ENCODE measurements at places on chromosomes 1 and 21. TPM values are rescaled to one million over a fixed set of nuclear protein-coding genes. Genes with fewer than 3 reads are reported as not detected.

DNA sequence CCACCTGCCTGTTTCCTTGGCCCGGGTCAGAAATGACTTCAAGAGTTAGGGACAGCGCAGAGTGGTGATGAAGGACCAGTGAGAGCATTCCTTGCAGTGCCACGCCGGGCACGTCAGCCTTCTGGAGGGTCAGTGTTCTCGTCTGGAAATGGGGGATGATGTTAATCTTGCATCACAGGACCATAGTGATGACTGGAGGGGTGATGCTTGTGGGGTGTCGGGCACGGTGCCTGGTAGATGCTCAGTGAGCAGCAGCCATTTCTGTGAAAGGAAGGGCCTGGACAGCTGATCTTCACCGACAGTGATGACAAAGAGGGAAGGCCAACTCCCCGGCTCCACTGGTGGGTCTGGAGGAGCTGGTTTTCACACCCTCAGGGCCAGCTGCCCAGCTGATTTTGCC, 56.2 kb downstream of the DDX20 start:
- H3K4me3 ChIP-seq = no peak overlapping the region
- H3K4me1 ChIP-seq = no peaks in the 10 kb centered on the region
- H3K27me3 ChIP-seq = no peaks in the 10 kb centered on the region
- DNase-seq = no peak
- no peaks in the 10 kb centered on the region for H3K36me3 ChIP-seq

GRCh38 chr1:6587261-6588005, 7.6 kb downstream of the ZBTB48 start:
- no peaks in the 10 kb centered on the region for H3K36me3 ChIP-seq
- no peaks in the 10 kb centered on the region for H3K27me3 ChIP-seq
- no peaks in the 10 kb centered on the region for H3K4me1 ChIP-seq
- no peak overlapping the region for H3K27ac ChIP-seq
- DNase-seq = peak; percentile 12
- H3K4me3 ChIP-seq = no peak overlapping the region

The TFAP2E gene
- 0.59 TPM for polyA plus RNA-seq

GRCh38 chr1:112698366-112699310, 8.3 kb downstream of the RHOC start:
- H3K4me3 ChIP-seq = no peak overlapping the region
- DNase-seq = no peak
- peaks cover 36% of the 10 kb centered on the region for H3K4me1 ChIP-seq
- peaks cover 70% of the 10 kb centered on the region for H3K36me3 ChIP-seq
- H3K27me3 ChIP-seq = no peaks in the 10 kb centered on the region
- no peak overlapping the region for H3K27ac ChIP-seq

The SDC3 gene
- polyA plus RNA-seq = 16.2 TPM

The FAM163A gene
- 1.1 TPM for polyA plus RNA-seq

The TRIM45 gene
- polyA plus RNA-seq = 7.4 TPM

GRCh38 chr21:37461479-37461878, 94.9 kb downstream of the DYRK1A start:
- DNase-seq = no peak
- no peaks in the 10 kb centered on the region for H3K27me3 ChIP-seq
- H3K4me1 ChIP-seq = peaks cover 21% of the 10 kb centered on the region
- H3K27ac ChIP-seq = no peak overlapping the region
- no peak overlapping the region for H3K4me3 ChIP-seq

DNA sequence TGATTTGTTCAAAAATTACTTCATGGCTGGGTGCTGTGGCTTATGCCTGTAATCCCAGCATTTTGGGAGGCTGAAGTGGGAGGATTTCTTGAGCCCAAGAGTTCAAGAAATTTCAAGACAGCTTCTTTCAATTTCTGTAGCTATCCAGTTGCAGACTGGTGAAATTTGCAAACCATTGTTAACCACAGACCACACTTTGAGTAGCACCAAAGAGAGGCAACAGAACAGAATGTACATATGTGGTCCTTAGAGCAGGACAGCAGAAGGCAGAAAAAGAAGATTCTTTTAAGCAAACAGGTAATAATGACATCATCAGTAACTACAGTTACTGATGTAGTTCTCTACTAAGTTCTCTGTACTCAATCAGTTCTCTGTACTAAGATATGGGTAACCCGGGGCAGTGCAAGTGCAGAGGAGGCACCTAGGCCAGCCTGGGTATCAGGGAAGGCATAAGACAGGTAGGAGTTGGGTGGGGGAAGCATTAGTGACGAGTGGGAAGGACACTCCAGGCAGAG, 5.5 kb upstream of the KLF17 start:
- DNase-seq = no peak
- H3K4me3 ChIP-seq = no peak overlapping the region
- H3K27ac ChIP-seq = no peak overlapping the region

The DISP3 gene
- 0.15 TPM for polyA plus RNA-seq

GRCh38 chr21:41709166-41709565, 57.7 kb downstream of the RIPK4 start:
- H3K27me3 ChIP-seq = no peaks in the 10 kb centered on the region
- no peak for DNase-seq
- H3K36me3 ChIP-seq = no peaks in the 10 kb centered on the region
- H3K4me3 ChIP-seq = no peak overlapping the region
- H3K4me1 ChIP-seq = no peaks in the 10 kb centered on the region

The LCE6A gene
- not detected for polyA plus RNA-seq

GRCh38 chr1:32918179-32918578, 17.0 kb upstream of the TMEM54 start:
- DNase-seq = no peak
- H3K36me3 ChIP-seq = no peaks in the 10 kb centered on the region
- no peaks in the 10 kb centered on the region for H3K4me1 ChIP-seq
- H3K27me3 ChIP-seq = no peaks in the 10 kb centered on the region

The CFAP74 gene
- polyA plus RNA-seq = not detected

The MROH9 gene
- 0.24 TPM for polyA plus RNA-seq

The NPPB gene
- 0.85 TPM for polyA plus RNA-seq

The LCE5A gene
- not detected for polyA plus RNA-seq

- H3K4me3 ChIP-seq = no peak overlapping the region
- no peak overlapping the region for H3K27ac ChIP-seq
- no peaks in the 10 kb centered on the region for H3K36me3 ChIP-seq
- no peak for DNase-seq
- H3K27me3 ChIP-seq = no peaks in the 10 kb centered on the region
These were observed 20.6 kb downstream of the RUNX1 start for GRCh38 chr21:35028451-35028978.

The TMPRSS15 gene
- 0.03 TPM for polyA plus RNA-seq

DNA sequence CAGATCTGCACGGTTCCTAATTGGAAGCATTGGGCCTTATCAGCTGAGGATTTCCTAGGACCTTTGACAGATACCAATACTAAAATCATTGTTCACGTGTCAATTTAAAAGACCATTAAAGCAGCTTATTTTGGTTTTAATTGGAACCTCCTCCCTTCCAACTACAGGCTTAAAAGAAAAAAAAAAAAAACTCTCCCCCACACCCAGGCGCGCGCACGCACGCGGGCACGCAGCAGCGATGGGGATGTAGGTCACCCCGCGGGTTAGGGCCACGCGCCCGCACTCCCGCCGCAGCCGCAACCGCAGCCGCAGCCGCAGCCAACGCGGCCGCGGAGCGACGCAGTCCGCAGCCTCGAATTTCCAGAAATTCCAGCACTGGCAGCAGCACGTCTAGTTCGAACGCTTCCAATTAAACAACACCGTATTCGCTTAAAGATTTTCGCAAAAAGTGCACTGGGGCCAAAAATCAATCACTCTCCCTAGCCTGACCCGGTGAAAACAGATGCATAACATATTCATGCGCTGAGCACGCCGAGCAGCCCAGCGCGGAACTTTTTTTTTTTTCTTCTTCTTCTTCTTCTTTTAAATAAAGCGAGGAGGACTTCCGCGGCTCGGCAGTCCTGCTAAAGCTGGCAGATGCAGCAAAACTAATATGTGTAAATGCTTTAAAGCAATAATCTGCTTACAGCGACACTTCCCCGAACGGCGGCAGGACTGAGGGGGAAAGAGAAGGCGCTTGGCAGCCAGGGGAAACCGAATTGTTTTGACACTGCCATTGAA, 13.3 kb upstream of the BARHL2 start:
- H3K4me3 ChIP-seq = peak overlapping the region; percentile 29
- H3K27me3 ChIP-seq = peaks cover 84% of the 10 kb centered on the region
- no peak overlapping the region for H3K27ac ChIP-seq

GRCh38 chr1:225508538-225509375, 80.9 kb upstream of the LBR start:
- no peak overlapping the region for H3K4me3 ChIP-seq
- peaks cover 71% of the 10 kb centered on the region for H3K36me3 ChIP-seq
- H3K27ac ChIP-seq = peak overlapping the region; percentile 96
- DNase-seq = no peak
- no peaks in the 10 kb centered on the region for H3K27me3 ChIP-seq
- peaks cover 19% of the 10 kb centered on the region for H3K4me1 ChIP-seq

DNA sequence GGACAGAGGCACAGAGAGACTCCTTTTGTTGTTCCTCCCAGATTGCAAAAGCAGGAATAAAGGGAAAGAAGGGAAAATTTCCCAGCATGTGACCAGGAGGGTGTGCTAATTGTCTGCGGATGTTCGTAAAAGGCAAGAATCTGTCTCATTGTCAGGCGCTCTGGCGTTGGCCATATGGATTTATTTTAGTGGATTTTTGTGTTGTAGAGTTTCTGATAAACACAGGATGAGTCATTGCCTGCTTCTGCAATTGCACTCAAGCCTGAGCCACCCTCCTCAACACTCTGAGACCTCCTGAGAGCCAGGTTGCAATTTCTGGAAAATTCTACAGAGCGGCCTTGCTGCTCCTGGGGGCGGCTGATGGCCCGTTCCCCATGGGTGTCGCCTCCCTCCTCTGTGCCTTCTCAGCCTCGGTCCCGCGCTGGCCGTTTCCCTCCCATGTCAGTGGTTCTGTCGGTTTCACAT, 227.7 kb downstream of the KAZN start:
- peak; percentile 27 for DNase-seq
- H3K4me3 ChIP-seq = no peak overlapping the region
- no peaks in the 10 kb centered on the region for H3K4me1 ChIP-seq
- H3K27ac ChIP-seq = no peak overlapping the region
- H3K27me3 ChIP-seq = no peaks in the 10 kb centered on the region

The TYW3 gene
- polyA plus RNA-seq = 12.0 TPM

DNA sequence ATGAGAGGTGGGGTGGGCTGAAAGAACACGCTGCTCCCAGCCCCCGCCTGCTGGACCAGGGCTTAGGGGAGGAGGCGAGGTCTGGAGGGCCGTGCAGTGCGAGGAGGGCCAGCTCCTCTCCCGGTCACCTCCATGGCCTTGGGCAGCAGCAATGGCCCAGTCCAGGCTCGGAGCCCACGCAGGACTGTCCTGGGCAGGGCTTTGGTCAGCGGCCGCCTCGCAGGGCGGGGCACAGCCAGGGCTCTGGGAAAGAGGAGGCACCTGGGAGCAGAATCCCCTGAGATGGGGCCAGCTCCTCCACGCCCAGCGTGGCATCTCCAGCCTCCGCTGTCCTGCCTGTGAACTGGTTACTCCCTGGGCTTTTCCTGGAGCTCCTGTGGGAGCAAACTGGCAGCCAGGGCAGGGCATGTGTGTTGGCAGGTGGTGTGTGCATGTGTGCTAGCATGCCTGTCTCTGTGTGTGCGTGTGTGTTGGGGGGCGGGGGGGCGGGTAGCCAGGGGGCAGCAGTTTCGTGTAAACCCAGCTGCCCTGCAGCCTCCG, 27.4 kb downstream of the ARHGEF16 start:
- no peak for DNase-seq
- H3K27ac ChIP-seq = no peak overlapping the region
- H3K36me3 ChIP-seq = no peaks in the 10 kb centered on the region
- no peaks in the 10 kb centered on the region for H3K4me1 ChIP-seq
- no peak overlapping the region for H3K4me3 ChIP-seq

The ERICH3 gene
- polyA plus RNA-seq = not detected

- H3K36me3 ChIP-seq = no peaks in the 10 kb centered on the region
- H3K4me3 ChIP-seq = no peak overlapping the region
- no peaks in the 10 kb centered on the region for H3K27me3 ChIP-seq
- no peak overlapping the region for H3K27ac ChIP-seq
- peaks cover 2% of the 10 kb centered on the region for H3K4me1 ChIP-seq
- DNase-seq = no peak
These were observed 4.3 kb upstream of the TTC22 start for GRCh38 chr1:54805466-54805865.

The ADGRL2 gene
- 52.4 TPM for polyA plus RNA-seq

GRCh38 chr1:237115035-237115434, 73.1 kb downstream of the RYR2 start:
- no peak for DNase-seq
- H3K4me3 ChIP-seq = no peak overlapping the region
- no peaks in the 10 kb centered on the region for H3K27me3 ChIP-seq
- no peaks in the 10 kb centered on the region for H3K4me1 ChIP-seq
- H3K27ac ChIP-seq = no peak overlapping the region

GRCh38 chr1:33322870-33323585, 2.1 kb upstream of the A3GALT2 start:
- H3K27ac ChIP-seq = no peak overlapping the region
- no peak for DNase-seq
- H3K27me3 ChIP-seq = no peaks in the 10 kb centered on the region

- peaks cover 5% of the 10 kb centered on the region for H3K4me1 ChIP-seq
- no peak for DNase-seq
- H3K36me3 ChIP-seq = no peaks in the 10 kb centered on the region
- H3K27me3 ChIP-seq = no peaks in the 10 kb centered on the region
- no peak overlapping the region for H3K4me3 ChIP-seq
These were observed 116.3 kb downstream of the ST6GALNAC3 start for GRCh38 chr1:76190749-76191424.

- H3K4me3 ChIP-seq = no peak overlapping the region
- no peak overlapping the region for H3K27ac ChIP-seq
- H3K27me3 ChIP-seq = no peaks in the 10 kb centered on the region
These were observed 26.7 kb downstream of the SNX7 start for GRCh38 chr1:98688110-98688739.

The SAMD13 gene
- polyA plus RNA-seq = 1.3 TPM

GRCh38 chr1:200874694-200875093, 1.9 kb downstream of the GPR25 start:
- H3K36me3 ChIP-seq = no peaks in the 10 kb centered on the region
- H3K27me3 ChIP-seq = no peaks in the 10 kb centered on the region
- H3K4me1 ChIP-seq = no peaks in the 10 kb centered on the region
- H3K27ac ChIP-seq = no peak overlapping the region

GRCh38 chr1:94614168-94614815, 72.7 kb upstream of the F3 start:
- no peaks in the 10 kb centered on the region for H3K36me3 ChIP-seq
- no peak overlapping the region for H3K4me3 ChIP-seq
- no peak overlapping the region for H3K27ac ChIP-seq
- H3K27me3 ChIP-seq = no peaks in the 10 kb centered on the region

- H3K4me3 ChIP-seq = peak overlapping the region; percentile 7
- H3K27ac ChIP-seq = peak overlapping the region; percentile 17
- H3K27me3 ChIP-seq = no peaks in the 10 kb centered on the region
- peak; percentile 33 for DNase-seq
These were observed 96.7 kb downstream of the DYRK1A start for GRCh38 chr21:37463083-37463801.

GRCh38 chr1:159161001-159161718, 10.3 kb upstream of the CADM3 start:
- peaks cover 12% of the 10 kb centered on the region for H3K4me1 ChIP-seq
- no peaks in the 10 kb centered on the region for H3K27me3 ChIP-seq
- peak overlapping the region; percentile 38 for H3K27ac ChIP-seq
- H3K4me3 ChIP-seq = peak overlapping the region; percentile 43
- no peaks in the 10 kb centered on the region for H3K36me3 ChIP-seq

- no peaks in the 10 kb centered on the region for H3K27me3 ChIP-seq
- H3K27ac ChIP-seq = no peak overlapping the region
- no peaks in the 10 kb centered on the region for H3K36me3 ChIP-seq
- no peak for DNase-seq
- H3K4me1 ChIP-seq = no peaks in the 10 kb centered on the region
- H3K4me3 ChIP-seq = no peak overlapping the region
These were observed 662.5 kb downstream of the PLA2G4A start for GRCh38 chr1:187491082-187491720.

GRCh38 chr1:228734881-228735801, at the start of gene RHOU:
TSS of gene RHOU (plus strand) at chr1:228735479. CDS start at chr1:228735743, 264 bp downstream.
- H3K27ac ChIP-seq = peak within 1 kb of the TSS; percentile 77
- peaks cover 8% of the 10 kb centered on the region for H3K27me3 ChIP-seq
- H3K4me1 ChIP-seq = peaks cover 14% of the 10 kb centered on the region
- DNase-seq = peak; percentile 95
- no peaks in the 10 kb centered on the region for H3K36me3 ChIP-seq
- H3K4me3 ChIP-seq = peak within 1 kb of the TSS; percentile 76

Measured in SK-N-SH (cell line).